ENCODE measurements at places on chromosomes 2 and 18.

GRCh38 chr2:140865837-140866236 is 1265.0 kb downstream of the LRP1B start:
- DNase-seq, result no peak

DNA sequence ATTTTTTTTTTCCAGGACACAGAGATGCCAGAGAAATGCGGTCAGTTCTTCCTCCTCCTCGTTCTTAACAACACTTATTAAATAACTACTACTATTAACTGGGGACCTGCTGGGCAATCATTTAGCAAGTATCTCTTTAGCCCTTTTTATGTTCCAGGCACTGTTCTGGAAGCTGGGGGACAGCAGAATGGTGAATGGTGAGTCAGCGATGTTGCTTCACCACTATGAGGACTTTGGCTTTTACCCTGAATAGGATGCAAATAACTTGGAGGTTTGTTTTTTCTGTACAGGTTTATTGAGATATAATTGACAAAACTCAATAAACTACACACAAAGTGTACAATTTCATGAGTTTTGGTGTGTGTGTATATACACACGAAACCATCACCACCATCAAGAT is 179.9 kb upstream of the MSH6 start:
- DNase-seq, result no peak

DNA sequence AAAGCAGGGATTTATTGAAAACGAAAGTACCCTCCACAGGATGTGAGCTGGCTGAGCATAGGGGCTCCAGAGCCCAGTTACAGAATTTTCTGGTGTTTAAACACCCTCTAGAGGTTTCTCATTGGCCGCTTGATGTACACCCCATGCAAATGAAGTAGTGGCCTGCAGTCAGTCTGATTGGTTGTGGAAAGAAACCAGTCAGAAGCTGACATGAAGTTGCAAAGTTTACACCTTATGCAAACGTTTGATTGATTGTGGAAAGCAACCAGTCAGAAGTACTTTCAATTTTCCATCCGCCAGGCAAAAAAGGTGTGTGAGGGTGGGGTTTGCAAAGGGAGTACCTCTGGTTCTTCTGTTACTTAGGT is 62.3 kb downstream of the VWA3B start:
- DNase-seq, result no peak

DNA sequence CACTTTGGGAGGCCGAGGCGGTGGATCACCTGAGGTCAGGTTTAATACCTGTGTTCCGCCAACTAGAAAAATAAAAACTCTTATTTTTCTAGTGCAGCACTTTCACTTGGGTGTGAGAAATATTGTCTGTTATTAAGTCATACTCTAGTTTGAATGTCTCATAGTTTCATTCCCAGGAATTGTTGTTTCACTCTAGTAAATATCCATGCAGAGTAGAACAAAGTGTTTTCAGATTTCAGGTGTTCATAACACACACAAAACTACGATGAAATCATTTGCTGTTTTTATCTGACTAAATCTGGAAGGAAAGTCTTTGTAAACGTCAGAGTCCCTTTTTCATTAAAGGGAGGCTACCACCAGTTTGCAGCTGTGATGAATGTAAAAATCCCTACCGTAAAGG is 4.0 kb downstream of the FAM117B start:
- no peak for DNase-seq

DNA sequence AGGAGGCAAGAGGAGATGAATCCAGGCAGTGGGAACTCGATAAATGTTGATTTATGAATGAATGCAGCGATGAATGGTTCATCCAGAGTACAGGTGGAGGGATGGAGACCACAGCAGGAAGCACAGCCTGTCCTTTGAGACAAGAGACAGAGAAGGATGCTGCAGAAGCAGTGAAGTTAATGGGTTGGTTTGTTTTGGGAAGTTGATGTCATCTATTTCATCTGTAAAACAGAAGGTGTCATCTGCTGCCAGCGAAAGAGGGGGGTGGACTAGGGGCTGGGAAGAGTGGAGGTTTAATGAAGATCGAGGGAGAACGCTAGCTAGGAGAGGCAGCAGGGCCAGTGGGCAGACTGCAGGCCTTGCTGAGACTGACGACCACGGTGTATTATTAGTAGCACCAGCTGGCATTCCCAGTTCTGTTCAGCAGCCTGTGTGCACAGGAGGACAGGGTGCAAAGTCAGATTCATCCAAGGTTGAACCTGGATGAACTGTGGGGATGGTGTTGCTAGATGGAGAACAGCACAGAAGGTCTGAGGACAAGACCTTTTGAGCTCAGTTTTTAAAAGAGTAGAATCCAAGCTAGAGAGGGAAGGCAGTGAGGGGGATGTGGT is 120.3 kb upstream of the CAPN13 start:
- no peak for DNase-seq

DNA sequence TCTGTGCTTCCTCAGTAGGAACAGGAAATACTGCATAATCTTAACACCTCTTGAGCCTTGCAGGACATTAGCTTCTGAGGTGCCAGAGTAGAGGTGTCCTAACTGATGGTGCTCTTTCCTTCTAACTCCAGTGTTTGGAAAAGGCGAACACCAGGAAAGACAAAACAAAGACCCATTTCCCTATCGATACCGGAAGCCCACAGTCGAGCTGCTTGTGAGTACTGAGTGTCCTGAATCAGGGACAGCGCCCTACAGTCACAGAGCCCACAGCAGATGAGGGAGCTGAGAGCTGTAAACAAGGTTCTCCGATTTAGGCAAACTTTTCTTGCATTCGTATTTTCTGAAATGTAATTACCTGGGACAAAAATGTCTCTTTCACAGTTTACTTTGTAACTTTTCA is 50.7 kb downstream of the SLC14A2 start:
- no peak for DNase-seq

DNA sequence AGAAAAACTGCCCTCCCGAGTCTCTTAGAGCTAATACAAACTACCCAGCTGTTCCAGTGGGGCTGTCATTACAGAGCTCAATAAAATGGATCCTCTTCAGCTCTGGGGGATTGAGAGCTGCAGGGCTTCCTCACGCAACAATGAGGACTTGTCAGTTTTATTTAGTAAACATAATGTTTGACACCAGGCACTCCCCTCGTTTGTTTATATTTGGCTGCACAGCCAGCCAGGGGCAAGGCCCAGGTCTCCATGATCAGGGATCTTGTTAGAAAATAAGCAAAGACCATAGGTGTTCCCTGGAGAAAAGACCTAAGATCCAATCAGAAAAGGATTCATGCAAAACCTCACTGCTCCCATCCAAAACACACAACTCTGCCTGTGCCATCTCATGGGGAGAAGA is 158.2 kb downstream of the C1D start:
- DNase-seq, result no peak

DNA sequence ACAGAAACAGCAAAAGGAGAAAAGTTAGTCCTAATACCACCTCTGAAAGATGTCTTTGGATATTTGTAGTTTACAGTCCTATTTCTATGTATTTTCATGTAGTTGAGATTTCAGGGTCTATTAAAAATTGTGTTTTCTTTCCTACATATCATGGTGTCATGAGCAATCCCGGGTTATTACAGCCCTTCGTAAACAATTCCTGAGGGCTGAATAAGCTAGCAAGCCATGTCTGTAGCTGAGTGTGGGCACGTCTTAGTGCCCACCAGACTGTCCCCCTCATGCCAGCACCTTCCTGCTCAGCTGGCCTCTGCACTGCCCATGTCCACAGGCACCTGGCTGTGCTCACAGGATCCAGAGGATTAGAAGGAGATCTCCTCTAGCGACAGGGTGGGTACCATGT is 60.6 kb downstream of the CTIF start:
- no peak for DNase-seq

DNA sequence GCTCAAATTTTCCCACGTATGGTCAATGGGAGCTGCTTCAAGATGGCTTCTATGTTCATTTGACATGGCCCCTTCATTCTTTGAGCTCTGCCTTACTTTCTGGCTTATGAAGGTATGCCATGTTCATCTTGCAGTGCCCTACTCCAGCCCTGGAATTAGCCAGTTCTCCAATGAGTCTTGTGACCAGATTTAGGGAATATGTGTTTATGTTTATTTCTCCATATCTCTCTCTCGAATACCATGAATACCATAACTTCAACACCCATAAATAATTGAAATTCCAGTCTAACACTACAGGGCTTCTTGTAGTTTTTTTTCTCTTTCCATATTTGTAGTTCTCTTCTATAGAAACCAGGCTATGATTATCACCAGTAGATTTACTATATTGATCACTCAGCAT is 39.7 kb downstream of the EPB41L5 start:
- no peak for DNase-seq

DNA sequence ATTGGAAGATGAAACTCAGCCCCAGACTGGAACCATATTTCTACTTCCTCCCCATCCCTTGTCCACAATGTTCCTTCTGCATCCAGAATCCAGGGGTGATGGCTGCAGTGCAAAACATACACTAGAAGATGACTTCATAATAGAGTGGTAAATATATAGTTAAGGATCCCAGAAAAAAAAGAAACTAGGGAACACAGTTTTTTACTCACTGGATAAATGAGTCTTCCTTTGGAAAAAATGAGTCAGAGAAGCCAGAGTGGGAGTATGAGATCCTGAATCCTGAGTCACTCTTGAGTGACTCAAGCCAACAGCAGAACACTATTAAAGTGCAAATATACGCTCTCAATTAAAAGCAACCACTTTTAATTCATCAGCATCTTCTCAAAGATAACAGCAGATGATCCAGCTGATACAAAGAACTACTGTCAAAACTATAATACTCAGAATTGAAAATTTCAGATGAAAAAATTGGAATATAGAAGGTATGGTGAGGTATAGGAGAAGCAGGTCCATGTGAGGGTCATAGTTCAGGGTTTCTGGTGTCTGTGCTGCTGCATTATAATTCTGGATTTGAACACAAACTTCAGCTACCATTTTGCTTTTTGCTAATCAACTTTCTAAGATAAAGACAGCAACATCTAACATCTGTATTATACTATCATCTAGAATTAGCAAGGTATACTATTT is 987.2 kb upstream of the CDH2 start:
- DNase-seq, result no peak

DNA sequence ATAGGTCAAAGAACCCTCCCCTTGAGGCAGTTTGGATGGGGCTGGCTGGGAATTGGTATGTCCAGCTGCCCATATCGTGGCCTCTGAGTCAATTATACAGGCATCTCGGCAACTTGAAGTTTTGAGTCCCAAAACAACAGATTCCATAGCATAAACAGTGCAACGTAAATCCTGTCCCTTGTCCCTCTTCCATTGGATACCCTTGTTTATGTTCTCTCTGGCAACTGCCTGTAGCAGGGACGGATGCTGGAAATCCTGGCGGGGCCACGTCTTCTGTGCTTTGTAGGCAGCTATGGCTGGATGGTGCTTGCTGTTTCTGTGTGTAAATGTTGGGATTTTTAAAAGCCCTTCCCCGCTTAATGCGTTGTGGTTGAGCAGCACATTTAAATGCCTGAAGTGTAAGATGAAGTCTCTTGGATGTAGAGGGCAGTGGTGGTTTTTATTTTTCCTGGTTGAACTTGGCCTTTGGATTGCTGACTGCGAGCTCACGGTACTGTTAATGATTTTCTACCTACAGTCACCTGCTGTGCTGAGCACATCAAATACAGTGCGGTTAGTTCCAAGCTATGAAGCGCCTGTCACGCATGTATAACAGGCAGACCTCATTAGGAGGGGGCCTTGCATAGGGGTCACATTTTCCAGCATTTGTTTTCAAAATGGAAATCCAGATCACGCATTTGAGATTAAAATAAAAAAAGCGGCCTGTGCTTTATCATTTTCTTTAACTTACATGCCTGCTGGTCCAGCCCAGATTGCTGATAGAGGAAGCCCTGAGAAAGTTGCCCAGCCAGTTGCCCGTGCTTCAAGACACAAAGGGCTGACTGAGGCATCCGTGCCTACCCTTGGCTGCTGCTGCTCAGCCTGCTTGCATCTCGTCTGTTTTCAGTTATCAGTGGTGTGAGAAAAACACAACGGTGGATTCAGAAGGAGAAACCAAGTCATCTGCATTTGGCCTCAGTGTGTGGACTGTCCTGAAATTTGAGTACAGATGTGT is 84.7 kb downstream of the NEDD4L start:
- no peak for DNase-seq

All from stimulated activated CD8-positive, alpha-beta memory T cell treated with anti-CD3 and anti-CD28 coated beads, Interleukin-7, amount 100 ng/mL, for 1 hour (primary cell).